Lower leg skin (tissue), 4 donors: ENCODE measurements at places on chromosomes 5 and 9. TPM values are rescaled to one million over a fixed set of nuclear protein-coding genes. Genes with fewer than 3 reads are reported as not detected.

AGGF1 gene
- total RNA-seq = 15.0 TPM

CD274 gene
- 0.08 TPM for total RNA-seq

ANKRD20A1 gene
- 1.2 TPM for total RNA-seq

ROPN1L gene
- not detected for total RNA-seq

TAF11L10 gene
- total RNA-seq = not detected

PCDHB1 gene
- not detected for total RNA-seq

IL3 gene
- total RNA-seq = not detected

ALDH1A1 gene
- total RNA-seq = 16.7 TPM
